Adipocyte (in vitro differentiated cells): ENCODE measurements at places on chromosomes 12 and 14.
A peak's percentile ranks its signal among the peaks of the same experiment; 100 is the strongest.

DNA sequence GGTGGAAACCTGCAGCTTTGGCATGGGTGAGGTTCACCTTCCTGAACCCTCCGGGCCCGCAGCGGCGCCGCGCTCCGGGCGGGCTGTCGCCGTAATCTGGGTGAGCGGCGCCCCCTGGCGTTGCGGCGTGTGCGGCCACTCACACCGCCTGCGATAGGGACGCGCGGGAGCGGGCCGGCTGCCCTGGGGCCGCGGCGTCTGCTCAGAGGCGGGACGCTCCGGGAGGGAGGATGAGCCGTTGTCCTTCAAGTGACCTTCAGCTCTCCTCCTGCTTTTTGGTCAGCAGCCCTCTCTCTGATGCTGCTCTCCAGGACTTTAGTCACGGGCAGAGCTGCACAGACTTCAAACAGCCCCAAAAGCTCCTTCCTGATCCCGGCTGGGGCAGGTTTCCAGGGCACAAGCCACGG lies 211.7 kb upstream of the FKBP4 start:
- DNase-seq, result peak; percentile 85

DNA sequence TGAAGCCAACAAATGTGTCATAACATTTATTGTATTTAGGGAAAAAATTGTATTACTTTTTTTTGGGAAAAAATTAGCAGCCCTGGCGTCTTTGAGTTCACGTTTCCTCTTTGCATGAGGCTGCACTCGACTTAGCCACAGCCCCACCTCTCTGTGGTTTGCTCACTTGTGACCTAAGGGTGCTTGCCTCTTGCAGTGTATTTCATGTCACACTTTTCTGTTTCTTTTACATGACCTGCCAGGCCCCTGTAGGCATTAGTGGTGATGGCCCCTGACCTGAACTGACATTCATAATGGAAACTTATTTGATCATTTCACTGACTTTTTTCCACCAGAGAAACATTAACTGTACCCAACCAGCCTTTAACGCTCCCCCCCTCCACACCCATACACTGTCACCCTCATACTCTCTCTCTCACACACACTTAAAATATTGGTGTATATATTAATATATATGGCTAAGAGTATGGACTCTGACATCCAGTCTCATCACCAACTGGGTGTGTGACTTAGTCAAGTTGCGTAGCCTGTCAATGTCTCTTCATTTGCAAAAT lies 122.9 kb downstream of the PRKCH start:
- no peak for DNase-seq

DNA sequence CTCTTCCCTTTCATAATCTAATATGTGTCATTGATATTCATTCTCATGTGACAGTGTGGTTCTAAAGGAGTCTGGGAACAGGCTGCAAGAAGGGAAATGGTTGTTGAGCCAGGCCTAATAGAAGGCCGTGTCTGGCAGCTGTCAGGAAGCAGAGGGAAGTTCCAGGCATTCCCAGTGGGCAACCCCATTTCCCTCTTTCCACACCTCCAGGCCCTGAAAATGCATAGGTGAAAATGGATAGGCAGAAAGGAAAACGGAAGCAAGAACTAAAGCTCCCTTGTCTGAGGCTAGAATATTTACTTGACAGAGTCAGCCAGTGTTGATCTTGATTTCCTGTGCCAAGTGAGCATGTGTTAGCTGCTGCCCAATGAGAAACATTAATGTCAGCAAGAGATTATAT lies 97.7 kb downstream of the PPM1A start:
- no peak for DNase-seq

- DNase-seq, result no peak
These were observed 532 bp upstream of the PRKD1 start for GRCh38 chr14:29928117-29928640.

DNA sequence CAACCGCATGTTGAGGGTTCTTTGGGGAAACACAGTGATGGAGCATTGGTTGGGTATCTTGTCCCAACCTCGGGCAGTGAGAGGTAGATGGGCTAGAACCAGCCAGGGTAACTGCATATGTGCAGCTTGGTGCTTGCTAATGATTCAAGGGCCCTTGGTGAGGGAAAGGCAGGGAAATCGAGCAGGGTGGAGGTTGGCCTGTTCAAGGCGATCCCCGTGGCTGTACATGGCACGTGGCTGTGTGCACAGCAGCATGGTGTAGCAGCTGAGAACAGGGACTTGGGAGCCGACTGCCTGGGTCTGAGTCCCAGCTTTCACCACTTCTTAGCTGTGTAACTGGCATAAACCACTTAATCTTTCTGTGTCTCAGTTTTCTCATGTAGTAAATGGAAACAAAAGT lies 45.5 kb upstream of the OAS1 start:
- DNase-seq, result no peak

- DNase-seq, result peak; percentile 72
These were observed 925 bp downstream of the DICER1 start for GRCh38 chr14:95156161-95157047.
